Stimulated activated CD4-positive, alpha-beta T cell treated with anti-CD3 and anti-CD28 coated beads, TNF-alpha, amount 100 ng/mL, for 4 hours (primary cell): ENCODE measurements at places on chromosomes 2 and 18.

GRCh38 chr2:159714247-159714930 lies 2.1 kb downstream of the MARCHF7 start:
- DNase-seq: no peak

DNA sequence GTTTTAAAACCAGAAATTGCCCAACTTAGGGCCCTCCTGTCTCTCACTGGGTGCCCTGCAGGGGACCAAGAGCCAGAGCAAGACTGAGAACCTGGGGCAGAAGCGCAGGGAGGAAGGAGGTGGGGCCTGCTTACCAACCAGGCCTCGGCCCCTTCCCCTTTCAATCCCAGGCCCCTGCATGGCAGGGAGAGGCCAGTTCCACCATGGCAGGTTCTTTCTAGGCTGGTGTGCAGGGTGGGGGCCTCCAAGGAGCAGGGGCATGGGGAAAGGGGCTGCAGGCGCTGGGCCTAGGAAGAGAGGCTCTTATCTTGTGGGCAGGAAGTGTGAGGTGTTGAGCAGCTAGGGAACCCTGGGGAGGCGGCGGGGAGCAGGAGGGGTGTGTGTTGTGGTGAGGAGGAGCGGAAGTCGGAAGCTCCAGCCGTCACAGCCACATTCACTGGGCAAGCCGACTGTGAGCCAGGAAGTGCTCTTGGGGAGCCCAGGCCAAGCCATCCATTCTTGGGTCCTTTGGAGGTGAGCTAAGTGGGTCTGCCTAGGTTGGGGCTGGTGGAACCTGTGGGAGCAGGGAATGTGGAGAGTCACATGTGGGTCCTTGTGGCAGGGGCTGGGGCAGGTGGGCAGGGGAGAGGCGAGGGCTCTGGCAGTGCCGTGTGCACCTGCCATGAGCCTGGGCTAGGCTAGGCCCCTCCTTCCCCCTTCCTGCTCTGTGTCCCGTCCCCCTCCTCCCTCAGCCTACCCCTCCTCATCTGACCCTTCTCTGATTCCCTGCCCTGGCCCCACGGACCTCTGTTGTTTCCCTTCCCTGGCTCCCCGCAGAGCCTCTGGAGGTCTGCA lies at the start of gene PSD4:
PSD4 (plus strand) TSS at position 430 of the 834 bp plus-strand sequence. CDS start 8,486 bp downstream, outside the sequence.
- DNase-seq: peak; percentile 64

- no peak for DNase-seq
Observed at GRCh38 chr18:29862824-29863223, 1179.7 kb downstream of the DSC3 start.

DNA sequence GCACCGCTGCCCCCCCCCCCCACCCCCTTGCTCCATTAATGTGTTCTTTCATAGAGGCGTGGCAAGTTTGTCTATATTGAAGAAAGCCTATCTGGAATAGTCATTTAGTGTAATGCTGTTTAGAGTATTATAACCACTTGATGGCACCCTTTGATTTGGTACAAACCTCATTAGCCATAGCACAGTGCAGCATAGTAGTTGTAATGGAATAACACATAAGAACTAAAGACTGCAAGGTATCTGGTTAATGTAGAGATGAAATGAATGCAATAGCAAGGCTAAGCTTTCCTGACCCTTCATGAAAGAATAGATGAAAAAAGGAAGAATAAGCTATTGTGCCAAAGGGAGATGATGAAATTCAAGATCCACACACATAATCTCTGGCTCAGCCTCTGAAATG lies 81.9 kb downstream of the EHBP1 start:
- DNase-seq: no peak
